ENCODE measurements at places on chromosomes 11 and 22.

DNA sequence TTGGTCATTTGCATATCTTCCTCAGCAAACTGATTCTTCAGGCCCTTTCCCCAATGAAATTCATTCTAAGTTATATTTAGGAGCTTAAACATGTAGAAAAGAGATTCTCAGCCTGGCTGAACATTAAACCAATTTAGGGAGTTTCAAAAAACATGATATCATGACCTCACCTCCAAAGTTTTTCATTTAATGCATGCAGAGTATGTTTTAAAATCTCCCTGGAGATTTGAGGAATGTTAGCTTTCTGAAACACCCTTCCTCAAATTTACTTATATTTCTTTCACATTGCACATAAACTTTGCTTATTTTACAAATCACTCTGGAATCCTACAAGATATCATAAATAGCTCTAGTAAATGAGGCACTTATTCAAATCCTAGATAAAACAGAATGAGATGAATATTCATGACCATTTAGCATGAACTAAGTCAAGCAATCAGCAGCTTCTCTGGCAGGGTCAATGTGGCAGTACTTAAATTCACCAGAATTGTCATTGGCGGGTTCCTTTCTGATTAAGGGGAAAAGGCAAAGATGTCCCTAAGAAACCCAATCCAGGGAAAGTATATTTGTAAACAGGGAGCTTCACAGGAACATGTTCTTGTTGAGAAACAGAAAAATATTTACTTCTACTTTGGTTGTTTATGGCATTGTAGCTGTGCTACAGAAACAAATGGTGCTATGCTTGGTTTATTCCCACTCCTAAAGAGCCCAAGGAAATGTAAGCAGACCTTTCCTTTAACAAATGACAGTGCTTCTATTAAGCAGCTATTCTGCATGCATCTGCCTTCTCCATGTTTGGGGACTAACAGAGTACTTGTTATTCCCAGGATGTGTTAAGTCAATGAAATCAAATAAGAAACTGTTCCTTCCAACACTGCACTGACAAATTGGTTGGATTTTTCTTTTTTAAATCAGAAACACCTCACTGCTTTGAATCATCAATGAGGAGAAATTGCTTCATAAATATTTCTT, 162.3 kb downstream of the C11orf87 start:
- no peak for DNase-seq

DNA sequence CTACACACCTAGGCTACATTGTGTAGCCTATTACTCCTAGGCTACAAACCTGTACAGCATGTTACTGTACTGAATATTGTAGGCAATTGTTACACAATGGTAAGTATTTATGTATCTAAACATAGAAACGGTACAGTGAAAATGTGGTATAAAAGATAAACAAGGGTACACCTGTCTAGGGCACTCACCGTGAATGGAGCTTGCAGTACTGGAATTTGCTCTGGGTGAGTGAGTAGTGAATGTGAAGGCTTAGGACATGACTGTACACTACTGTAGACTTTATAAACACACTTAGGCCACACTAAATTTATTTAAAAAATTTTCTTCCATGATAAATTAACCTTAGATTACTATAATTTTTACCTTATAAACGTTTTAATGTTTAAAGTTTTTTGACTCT, 171.7 kb upstream of the NCAM1 start:
- no peak for DNase-seq

GRCh38 chr11:606245-606644, 9.5 kb downstream of the IRF7 start:
- DNase-seq = peak; percentile 66

DNA sequence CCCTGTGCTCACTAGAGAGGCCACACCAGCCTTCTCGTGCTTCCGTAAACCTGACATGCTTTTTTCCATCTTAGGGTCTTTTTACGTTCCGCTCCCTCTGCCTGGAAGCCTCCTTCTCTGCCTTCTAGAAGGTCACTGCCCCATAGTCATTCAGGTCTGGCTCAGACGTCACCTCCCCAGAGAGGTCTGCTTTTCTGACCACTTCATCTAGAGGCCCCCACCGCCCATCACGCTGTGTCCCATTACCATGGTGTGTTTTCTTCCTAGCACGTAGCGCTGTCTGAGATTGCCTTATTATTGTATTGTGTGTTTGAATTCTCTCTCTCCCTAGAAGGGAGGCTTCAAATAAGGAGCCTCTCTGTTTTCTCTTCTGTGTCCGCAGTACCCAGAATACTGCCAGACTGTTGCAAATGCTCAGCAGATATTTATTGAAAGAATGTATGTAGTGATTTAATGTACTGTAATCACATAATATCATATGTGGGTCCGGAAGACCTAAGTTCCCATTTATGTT, 10.0 kb downstream of the TAB1 start:
- no peak for DNase-seq

DNA sequence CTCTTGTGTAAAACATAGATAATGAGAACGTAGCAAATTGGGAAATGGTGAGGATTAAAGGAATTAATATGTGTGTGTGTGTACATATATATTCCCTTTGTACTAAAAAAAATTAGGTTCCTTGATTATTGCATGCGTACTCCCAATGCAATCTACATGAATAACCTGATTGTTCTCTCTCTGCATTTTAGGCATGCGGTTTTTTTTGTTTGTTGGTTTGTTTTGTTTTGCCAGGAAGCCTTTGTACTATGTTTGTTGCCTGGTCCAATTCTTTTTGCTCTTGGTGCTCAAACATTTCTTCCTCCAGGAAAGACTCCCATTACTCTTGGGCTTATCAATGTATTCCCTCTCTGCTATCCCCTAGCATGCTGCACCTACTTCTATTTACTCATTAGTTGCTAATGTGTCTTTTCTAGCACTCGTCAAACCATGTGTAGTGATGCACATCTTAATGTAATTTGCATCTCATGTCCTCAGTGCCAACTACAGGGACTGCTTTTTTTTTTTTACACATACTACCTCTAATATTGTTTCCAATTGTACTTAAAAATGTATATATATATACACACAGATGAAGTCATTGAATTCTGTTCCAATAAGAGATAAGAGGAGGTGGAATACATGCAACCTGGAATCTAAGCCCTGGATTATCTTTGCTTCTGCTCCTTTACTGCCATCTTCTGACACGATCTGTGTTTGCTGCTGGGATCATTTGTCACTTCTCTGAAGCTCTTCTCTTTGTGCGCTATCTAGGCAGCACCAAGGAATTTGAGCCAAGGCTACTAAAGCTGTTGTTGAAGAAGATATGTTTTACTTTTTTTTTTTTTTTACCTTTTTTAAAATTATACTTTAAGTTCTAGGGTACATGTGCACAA, 197.2 kb upstream of the ANO3 start:
- DNase-seq = no peak

GRCh38 chr22:38628444-38628843, 27.7 kb downstream of the FAM227A start:
- no peak for DNase-seq

DNA sequence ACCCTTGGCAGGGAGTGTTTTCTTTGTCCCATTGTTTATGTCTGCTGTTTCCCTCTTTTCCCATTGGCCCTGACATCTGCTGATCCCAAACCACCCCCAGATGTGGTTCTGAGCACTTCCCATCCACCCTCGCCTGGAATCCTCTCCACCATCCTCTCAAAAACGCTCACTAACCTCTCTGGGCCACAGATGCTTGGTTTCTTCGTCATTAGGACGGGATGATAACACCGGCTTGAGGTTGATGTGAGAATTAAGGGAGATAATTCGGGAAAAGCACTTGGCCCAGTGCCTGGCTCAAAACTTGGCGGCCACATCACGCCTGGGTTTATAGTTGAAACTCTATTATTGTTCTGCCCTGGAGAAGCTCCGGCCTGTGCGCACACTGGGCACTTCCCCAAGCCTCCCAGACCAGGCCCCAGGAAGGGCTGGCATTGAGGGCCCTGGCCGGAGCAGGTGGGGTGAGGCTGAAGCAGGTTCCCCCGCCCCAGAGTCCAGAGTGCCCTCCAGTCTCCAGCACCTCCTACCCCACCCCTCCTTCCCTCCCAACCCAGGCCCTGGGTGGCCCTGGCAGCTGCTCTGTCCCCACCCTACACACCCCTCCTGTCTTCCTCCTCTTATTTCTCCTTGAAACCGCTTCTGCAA, 63.7 kb downstream of the CYTH4 start:
- DNase-seq = no peak

- DNase-seq = no peak
Observed at GRCh38 chr11:9525116-9525515, 48.4 kb upstream of the WEE1 start.

DNA sequence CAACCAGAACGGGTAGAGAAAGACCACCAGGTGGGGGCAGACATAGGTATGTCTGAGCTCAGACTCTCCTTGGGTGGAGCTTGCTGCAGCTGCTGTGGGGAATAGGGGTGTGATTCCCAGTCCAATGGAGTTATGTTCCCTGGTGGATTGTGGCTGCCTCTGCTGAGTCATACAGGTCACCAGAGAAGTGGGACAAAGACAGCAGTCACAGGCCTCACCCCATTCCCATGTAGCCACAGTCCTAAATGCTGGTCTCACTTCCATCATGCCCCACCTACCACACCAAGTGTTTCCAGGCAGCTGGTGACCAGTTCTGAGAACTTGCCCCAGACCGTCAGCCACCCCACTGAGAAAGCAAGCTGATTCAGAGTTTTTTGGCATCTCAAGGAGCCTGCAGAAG, 17.5 kb downstream of the OR52E5 start:
- no peak for DNase-seq

- DNase-seq = no peak
Observed at GRCh38 chr11:113131036-113131775, 170.0 kb downstream of the NCAM1 start.

DNA sequence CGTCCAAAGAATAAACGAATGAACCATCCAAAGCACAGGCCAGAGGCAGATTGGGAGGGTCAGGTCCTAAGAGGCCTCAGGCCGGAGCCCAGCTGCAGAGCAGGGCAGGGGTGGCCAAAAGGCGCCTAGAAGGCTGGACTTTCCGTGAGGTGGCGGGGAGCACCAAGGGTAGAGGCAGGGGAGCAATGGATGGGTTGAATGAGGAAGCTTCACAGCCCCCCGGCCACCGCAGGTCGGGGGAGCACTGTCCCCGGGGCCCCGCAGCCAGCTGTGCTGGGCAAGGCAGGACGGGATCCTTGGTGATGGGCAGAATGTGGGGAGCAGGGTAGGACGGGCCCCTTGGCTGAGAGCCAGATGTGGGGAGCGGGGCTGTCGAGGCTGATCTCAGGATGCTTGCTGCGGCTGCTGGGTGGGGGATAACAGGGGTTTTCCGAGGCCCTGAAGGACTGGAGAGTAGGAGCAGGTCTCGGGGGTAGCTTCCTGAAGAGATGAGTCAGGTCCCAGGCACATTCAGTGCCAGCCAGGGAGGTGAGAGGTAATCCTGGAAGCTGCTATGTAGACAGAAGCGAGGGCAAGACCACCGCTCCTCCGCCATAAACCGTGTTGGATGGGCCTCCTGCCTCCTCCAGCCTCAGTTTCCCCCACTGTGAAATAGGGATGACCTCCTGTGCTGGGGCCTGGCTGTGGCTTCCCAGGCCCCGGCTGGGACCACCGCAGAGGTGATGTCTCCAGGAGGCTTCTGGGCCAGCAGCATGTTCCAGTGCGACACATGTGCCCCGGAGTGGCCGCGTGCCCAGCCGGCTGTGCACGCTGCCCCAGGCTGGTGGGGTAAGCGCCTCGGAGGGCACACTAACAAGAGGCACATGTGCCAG, 34.6 kb upstream of the KCNQ1OT1 start:
- DNase-seq = no peak

GRCh38 chr22:35538801-35539321, 1.8 kb upstream of the RASD2 start:
- DNase-seq = peak; percentile 27

DNA sequence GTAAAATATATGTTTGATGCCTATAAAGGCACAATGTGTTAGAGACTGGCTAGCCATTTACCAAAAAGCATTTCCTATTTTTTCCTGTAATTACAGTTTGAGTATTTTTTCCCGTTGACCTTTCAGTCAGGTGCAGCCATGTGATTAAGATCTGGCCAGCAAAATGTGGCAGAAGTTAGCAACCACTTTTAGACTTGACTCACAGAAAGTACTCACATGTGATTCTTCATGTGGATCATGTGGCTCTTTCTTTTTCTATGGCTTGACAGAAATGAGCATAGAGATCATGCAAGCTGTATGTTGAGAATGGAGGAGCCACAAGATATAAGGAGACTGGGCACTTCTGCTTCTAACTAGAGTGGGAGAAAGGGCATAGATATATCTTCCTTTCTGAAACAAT, 27.3 kb upstream of the RAB38 start:
- DNase-seq = no peak

- DNase-seq = no peak
Observed at GRCh38 chr22:42967005-42967404, 47.9 kb downstream of the PACSIN2 start.

DNA sequence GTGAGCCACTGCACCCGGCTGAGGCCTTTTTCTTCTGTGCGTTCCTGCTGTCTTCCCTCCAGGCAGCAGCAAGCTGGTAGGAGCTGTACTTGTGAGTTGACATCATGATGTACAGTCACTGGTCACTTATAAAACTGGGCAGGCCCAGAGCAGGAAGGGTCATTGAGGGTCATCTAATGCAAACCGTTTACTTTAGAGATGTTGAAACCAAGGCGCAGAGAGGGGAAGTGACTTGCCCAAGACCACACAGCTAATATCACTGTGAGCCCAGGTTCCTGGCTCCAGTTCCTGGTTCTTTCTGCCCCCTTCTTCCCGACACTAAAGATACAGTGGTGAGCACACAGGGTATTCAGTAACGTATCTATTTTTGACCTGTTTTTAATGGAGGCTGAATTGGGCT, 27.3 kb downstream of the PTPRJ start:
- peak; percentile 54 for DNase-seq

GRCh38 chr22:33803371-33804282, 116.6 kb downstream of the LARGE1 start:
- no peak for DNase-seq

DNA sequence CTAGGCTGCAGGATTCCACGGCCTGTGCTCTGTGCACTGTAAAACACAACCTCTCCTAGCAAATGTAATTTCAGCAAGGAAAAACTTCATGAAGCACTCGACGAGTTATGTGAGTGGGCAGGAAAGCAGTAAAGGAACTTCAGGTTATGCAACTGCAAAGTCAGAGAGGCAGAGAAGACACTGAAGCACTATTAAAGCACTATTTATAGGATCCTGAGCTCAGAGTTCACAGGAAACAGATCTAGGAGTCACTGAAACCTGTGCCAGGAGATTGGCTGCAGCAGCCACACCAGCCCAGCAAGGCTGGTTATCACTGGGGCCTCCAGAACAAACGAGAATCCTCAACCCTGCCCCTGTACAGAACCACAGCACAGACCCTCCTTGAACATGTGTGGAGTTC, 2.5 kb downstream of the SMIM35 start:
- DNase-seq = no peak

DNA sequence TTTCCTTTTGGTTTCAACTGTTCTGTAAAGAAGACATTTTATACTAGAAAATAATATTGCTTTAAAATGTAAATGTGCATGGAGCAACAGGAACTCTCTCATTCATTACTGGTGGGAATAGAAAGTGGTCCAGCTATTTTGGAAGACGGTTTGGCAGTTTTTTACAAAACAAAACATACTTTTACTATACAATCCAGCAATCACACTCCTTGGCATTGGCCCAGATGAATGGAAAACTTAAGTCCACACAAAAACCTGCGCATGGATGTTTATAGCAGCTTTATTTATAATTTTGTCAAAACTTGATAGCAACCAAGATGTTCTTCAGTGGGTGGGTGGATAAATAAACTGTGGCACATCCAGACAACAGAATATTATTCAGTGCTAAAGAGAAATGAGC, 49.9 kb upstream of the SEPTIN5 start:
- no peak for DNase-seq

- no peak for DNase-seq
Observed at GRCh38 chr22:37244922-37245722, 1.1 kb upstream of the RAC2 start.
